Activated T-cell treated with anti-CD3 and anti-CD28 coated beads, Interleukin-2, amount 50 U/mL, for 1 hour (primary cell): ENCODE measurements at places on chromosomes 2 and 18.
A peak's percentile ranks its signal among the peaks of the same experiment; 100 is the strongest.

- no peak for DNase-seq
Observed at GRCh38 chr2:222652491-222653255, 3.2 kb downstream of the FARSB start.

GRCh38 chr2:126527836-126528490 lies 128.0 kb upstream of the GYPC start:
- peak; percentile 62 for DNase-seq

DNA sequence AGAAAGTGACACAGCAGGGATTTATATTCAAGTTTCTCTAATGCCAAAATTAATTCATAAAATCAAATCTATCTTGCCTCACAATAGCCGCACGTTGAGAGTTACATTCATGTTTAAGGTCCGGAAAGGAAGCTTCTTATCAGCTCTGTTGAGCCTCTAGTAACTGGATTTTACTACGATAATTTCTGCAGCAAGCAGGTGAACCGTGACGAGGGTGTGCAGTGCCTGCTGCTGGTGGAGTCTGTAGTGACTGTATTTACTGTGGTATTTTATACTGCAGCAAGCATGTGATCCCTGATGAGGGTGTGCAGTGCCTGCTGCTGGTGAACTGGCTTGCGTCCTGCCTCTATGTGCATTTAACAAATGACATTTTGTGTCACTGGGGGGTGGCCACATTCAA lies 120.0 kb downstream of the SNTG2 start:
- no peak for DNase-seq

- DNase-seq, result no peak
Observed at GRCh38 chr18:23238152-23238531, 102.9 kb downstream of the CABLES1 start.

- no peak for DNase-seq
Observed at GRCh38 chr2:230174466-230174865, 45.3 kb downstream of the SP110 start.

- DNase-seq, result no peak
Observed at GRCh38 chr2:24351981-24352380, 8.4 kb downstream of the ITSN2 start.
